ENCODE measurements at places on chromosomes 2 and 18.

- DNase-seq = no peak
These were observed 180.5 kb upstream of the CWC22 start for GRCh38 chr2:180187611-180188010.

DNA sequence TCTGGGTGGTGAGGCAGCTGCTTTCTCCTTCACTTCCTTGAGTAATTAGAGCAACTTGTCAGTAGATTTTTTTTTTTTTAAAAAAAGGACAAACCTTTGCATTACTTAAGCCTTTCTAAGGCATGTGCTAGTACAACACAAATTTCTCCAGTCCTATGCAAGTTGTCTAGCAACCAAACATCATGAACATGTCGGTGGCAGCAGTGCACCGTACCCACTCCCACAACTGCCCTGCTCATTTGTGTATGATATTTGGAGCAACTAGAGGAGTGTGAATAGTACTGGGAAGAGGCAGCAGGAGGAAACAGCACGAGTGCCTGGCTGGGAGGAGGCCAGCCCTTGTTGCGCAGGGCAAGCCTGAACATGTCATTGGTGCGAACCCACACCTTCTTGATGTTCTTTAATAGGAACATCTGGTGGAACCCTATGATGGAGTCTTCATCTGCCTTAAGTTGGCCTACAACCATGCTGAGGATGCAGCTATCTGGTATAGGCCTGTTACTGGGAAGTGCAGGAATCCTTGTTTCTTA is 238.3 kb downstream of the TDRD15 start:
- DNase-seq = no peak

GRCh38 chr2:31414601-31415241 is at the start of gene XDH:
TSS of gene XDH (minus strand) at chr2:31414742. CDS start at chr2:31414666, 76 bp downstream.
- DNase-seq = no peak

GRCh38 chr2:7430869-7431641 is 513.8 kb downstream of the RNF144A start:
- DNase-seq = peak; percentile 61

- no peak for DNase-seq
These were observed 359.4 kb upstream of the KCNH7 start for GRCh38 chr2:163198007-163198406.

DNA sequence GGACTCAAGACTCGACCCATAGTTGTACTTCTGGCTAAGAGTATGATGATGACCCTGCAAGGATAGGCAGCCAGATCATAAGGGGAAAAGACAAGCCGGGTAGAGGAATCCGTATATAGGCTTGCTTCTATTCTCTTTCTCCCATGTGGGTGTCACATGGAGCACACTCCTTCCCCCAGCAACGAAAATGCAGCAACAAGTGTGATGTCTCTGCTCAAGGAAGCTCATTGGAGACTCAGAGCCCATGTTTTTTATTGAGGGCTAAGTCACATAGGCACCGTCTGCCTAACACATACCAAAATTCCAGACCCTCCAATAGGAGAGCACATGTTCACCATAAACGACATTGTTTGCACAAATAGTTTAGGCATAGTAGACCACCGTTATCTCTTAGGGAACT is 6.3 kb downstream of the ZNF2 start:
- no peak for DNase-seq

GRCh38 chr2:213065583-213066442 is 85.6 kb downstream of the IKZF2 start:
- no peak for DNase-seq

Measured in activated naive CD4-positive, alpha-beta T cell treated with anti-CD3 and anti-CD28 coated beads, Interleukin-2, amount 10 ng/mL, durations not matched to agents 7 days and 5 days (primary cell).